ENCODE measurements at places on chromosomes 16 and 17.

- DNase-seq: no peak
Observed at GRCh38 chr17:55926276-55926990, 175.6 kb downstream of the PCTP start.

DNA sequence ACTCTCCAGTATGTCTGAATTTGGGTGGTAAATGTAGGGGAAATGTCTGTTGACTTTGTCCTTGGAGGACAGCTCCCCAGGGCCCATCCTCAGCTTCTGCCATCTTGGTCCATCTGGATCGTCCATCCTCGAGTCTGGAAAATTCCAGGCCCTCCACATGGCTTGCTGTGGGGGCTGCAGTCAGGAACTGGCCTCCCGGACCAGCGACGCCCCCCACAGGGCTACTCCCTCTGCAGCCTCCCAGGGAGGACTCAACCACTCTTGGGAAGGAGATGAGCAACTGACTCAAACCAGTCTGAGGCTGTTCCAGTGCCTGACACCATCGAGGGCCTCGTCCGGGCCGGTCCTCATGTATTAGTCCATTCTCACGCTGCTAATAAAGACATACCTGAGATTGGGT, 5.5 kb upstream of the ZG16B start:
- DNase-seq: no peak

DNA sequence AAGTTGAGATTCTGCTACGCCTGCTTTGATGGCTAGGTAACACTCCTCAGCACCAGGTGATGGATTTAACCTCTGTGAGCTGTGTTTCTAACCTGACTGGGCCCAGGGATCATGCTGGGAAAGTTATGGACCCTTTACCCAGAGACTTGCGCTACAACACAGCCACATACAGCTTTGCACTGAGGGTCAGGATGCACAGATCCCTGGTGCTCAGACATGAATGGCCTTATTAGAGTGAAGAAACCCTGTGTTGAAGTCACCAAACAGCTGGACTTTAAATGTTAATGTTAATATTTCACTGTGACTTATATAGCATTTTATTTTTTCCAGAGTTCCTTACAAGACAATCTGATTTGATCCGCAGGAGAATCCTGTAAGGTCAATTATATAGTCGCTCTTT, 114.3 kb downstream of the MSI2 start:
- no peak for DNase-seq

GRCh38 chr16:84379008-84379708, 10.8 kb downstream of the ATP2C2 start:
- DNase-seq: no peak

DNA sequence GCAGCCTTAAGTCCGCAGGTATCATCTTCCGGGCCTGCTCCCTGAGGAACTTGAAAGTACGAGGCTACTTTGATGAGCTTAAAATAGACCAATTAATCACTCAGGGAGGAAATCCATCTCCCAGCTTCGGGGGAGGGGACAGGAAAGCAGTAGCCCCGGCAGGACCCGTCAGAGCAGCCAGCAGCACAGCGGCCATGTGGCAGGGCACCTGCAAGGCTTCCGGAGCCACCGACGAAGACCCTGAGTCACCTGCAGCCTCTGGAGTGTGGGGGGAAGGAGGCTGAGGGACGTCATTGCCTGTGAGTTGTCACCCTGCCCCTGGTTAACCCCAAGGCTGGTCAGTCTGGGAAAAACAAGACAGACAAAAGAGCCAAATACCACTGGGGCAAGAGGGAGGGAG, 4.4 kb upstream of the CYB561 start:
- no peak for DNase-seq

DNA sequence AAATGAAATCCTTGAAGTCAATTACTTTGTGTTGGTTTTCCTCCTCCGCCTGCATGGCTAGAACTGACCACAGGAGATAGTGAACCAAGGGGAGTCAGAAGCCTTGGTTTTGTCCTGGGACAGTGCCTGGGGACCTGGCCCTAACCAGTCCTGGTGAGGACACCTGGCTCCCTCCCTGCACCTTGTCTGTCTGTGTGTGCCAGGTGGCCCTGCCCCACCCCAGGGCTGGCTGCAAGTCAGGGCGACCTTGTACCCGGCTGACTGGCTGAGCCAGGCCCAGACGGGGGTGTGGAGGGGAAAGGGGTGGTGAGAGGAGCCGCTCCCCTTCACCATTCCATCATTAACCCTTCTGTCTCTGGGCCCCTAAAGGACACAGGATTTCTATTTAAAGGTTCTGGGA, 3.4 kb downstream of the RAPGEFL1 start:
- DNase-seq: no peak

DNA sequence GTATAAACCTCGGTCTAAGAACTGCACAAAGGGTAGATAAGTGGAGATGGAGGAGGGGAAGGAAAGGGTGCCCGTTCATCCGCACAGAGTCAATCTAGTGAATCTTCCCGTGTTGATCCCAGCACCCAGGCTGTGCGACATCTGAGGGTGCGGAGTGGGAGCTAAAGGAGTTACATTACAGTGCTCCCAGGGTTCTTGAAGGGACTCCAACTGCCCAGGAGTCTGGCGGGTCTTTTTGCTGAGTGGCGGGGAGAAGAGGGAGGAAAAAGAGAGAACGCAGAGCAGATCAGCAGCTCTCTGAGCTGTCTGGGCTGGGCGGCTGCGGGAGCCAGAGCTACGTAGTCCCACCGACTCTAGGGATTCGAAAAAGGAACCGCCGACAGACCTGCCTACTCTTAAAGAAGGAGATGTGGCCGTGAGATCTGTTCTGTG, 1.6 kb upstream of the CA10 start:
- DNase-seq: no peak

DNA sequence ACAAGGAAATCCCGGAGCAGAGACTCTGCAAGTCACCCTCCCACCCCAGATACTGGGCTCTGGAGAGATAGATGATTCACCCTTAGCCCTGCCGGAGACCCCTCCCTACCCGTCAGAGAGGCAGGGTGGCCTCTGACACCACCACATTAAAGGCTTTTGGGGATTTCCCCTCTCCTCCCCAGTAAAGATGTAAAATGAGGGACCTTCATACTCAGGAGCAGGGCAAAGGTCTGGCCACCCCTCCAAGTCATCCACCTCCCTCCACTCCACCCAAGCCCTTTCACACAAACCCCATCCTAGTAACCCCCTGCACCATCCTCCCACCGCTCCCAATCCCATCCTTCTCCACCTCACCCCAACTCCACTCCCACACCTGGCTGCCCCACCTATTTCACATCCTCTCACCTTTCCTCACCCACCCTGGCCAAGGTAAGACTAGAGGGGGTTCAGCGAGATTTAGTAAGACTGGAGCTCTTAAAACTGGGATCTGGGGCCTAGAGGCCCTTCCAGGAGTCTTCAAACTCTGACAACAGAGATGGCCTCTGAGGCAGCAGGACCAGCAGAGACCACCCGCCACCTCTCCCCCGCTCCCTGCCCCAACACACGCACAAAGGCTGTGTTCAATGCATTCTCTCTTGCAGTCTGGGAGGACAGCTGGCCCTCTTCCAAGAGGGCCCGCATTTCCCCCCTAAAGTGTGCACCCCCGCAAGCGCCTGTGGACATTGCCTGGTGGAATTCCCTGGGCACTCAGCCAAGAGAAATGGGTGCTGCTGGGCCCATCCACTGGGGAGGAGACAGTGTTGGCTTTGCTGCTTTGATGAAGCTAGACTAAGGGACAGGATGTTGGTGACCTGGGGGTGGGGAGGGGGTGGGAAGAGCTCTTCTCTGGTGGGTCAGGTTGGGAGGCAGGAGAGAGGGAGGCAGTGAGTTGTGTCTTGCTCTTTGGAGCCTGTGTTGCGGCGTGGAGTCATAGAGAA, 1.1 kb downstream of the ABAT start:
- no peak for DNase-seq

Measured in NCI-H2107 (cell line).